GM12878 (cell line): ENCODE measurements at places on chromosomes 12 and 14. TPM values are rescaled to one million over a fixed set of nuclear protein-coding genes. Genes with fewer than 3 reads are reported as not detected.

DNA sequence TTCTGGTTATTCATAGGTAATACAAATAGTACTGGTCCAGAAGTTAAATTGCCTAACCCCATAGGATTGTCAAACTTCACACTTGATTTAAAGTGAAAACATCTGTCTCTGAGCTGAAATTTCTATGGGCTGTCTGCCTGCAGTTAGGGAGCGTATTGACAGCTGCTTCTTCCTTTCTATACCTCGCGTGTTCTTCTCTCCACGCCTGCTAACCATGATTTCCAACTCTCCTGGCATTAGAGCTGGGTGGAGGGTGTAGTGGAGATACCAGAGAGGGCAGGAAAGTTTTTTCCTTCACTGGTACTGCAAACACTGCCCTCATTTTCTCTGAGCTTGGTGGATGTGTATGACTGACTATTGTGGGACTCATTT is 429.0 kb upstream of the FBXO33 start:
- no peak for DNase-seq

GRCh38 chr12:107356266-107356936 is 263.1 kb upstream of the CRY1 start:
- DNase-seq: no peak

- peak; percentile 88 for DNase-seq
Observed at GRCh38 chr12:103181366-103182152, 224.1 kb downstream of the ASCL1 start.

Gene GLT8D2
- total RNA-seq: 0.13 and 0.41 TPM in 2 replicates

Gene RBP5
- total RNA-seq: not detected in 2 replicates

GRCh38 chr12:77314378-77315052 is 249.1 kb upstream of the E2F7 start:
- DNase-seq: no peak

GRCh38 chr12:75870878-75871277 is 160.7 kb downstream of the PHLDA1 start:
- DNase-seq: no peak

Gene CLEC4D
- not detected in 2 replicates for total RNA-seq

- DNase-seq: no peak
Observed at GRCh38 chr14:30482276-30482675, 76.7 kb upstream of the G2E3 start.

Gene CDC42BPB
- 20.3 and 22.0 TPM in 2 replicates for total RNA-seq

DNA sequence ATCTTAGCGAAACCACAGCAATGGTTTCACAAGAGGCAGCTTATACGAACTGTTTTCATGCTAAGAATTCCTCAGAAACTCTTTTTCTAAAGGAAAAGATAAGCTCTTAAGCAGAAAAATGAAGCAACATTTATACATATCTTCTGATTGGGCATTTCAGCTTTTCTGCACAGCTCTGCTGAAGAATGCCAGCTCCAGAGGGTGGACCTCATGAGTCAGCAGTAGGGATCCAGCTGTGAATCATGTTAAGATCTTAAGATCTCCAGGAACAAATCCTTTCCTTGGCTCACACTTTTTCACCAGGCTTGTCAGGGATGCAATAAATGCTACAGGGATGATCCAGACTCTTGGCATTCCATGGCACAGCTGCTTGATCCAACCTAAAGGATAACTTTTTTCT is 477.1 kb upstream of the CCDC196 start:
- no peak for DNase-seq

Gene CLEC4A
- 0.58 and 1.5 TPM in 2 replicates for total RNA-seq

Gene SOX5
- 0.21 and 0.82 TPM in 2 replicates for total RNA-seq

GRCh38 chr12:30763053-30763452 is 8.3 kb upstream of the CAPRIN2 start:
- no peak for DNase-seq

DNA sequence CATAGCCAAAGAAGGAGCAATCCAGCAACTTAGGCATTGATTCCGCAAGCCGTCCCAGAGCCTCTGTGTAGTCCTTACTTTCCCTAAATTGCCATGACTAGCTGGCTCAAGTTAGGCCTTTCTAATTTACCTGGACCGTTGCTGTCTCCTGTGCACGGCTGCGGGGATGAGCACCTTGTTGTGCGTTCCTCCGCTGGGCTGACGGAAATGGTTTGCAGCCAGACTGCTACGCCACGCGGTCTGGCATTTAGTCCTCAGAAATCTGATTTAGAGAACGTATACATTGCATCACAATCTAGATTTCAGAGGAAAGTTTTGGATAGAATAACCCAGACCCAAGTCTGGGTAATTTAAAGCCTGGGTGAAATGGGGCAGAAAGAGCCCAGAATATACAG is 133.2 kb upstream of the ARHGAP5 start:
- DNase-seq: no peak
